Breast epithelium (tissue), 4 donors: ENCODE measurements at places on chromosomes 11 and 22. TPM values are rescaled to one million over a fixed set of nuclear protein-coding genes. Genes with fewer than 3 reads are reported as not detected.

The OR10A2 gene
- total RNA-seq = not detected

DNA sequence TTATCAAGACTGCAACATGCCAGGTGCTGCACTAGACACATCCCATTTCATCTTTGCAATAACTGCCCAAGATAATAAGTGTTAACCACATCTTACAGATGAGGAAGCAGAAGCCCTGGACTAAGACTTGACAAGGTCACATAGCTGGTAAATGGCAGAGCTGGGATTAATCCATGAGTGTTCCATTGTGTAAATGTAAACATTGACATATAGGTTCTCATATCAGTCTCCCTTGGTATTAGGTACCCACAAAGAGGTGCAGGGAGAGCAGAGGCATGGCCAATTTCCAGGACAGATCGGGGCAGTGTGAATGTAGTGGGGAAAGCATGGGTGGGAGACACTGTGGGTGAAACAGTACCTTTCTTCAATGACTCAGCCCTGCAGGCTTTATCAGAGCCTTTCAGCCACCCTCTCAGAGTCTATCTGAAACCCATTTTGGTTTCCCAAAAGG lies 17.9 kb downstream of the MICAL2 start:
- H3K36me3 ChIP-seq = no peaks in the 10 kb centered on the region
- H3K27me3 ChIP-seq = no peaks in the 10 kb centered on the region
- no peak overlapping the region for H3K4me3 ChIP-seq
- no peak overlapping the region for H3K27ac ChIP-seq

DNA sequence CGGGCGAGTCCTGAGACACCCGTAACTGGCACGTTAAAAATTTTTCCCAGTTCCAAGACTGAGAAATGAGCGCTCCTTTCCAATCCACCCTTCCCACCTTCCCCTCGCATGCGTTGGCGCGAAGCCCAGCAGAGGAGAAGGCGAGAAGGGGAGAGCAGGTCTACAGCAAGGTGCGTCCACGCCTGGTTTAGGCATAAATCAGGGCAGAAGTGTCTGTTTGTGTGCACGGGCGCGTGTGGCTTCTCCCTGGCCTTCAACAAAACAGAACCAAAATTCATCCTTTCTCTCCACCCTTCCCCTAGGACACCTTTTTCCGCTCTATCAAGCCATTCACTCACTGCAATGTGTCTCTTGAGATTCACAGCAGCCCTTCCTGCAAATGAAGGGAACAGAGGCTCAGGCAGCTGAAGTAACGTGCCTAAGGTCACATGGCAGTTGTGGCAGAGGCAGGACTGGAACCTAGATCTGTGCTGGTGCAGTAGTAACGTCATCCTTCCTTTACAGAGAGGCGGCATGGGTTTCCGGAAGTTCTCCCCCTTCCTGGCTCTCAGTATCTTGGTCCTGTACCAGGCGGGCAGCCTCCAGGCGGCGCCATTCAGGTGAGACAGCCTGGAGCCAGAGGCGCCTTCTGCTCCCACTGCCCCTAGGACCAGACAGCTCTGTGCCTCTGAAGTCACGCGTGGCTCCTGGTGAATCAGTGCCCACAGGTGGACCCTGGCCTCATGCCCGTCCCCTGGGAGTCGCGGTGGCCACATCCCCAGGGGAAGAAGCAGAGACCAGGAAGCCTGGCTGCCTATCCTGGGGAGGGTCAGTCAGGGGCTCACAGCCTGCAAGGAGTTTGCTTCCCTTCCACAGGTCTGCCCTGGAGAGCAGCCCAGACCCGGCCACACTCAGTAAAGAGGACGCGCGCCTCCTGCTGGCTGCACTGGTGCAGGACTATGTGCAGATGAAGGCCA lies 1.1 kb downstream of the CALCB start:
- H3K36me3 ChIP-seq = no peaks in the 10 kb centered on the region
- H3K4me3 ChIP-seq = peak overlapping the region; percentile 35
- peaks cover 9% of the 10 kb centered on the region for H3K4me1 ChIP-seq
- DNase-seq = peak; percentile 77
- no peak overlapping the region for H3K27ac ChIP-seq

GRCh38 chr22:37824674-37825641 lies 1.8 kb downstream of the GALR3 start:
- H3K27me3 ChIP-seq = no peaks in the 10 kb centered on the region
- no peaks in the 10 kb centered on the region for H3K36me3 ChIP-seq
- no peak for DNase-seq
- peaks cover 7% of the 10 kb centered on the region for H3K4me1 ChIP-seq

DNA sequence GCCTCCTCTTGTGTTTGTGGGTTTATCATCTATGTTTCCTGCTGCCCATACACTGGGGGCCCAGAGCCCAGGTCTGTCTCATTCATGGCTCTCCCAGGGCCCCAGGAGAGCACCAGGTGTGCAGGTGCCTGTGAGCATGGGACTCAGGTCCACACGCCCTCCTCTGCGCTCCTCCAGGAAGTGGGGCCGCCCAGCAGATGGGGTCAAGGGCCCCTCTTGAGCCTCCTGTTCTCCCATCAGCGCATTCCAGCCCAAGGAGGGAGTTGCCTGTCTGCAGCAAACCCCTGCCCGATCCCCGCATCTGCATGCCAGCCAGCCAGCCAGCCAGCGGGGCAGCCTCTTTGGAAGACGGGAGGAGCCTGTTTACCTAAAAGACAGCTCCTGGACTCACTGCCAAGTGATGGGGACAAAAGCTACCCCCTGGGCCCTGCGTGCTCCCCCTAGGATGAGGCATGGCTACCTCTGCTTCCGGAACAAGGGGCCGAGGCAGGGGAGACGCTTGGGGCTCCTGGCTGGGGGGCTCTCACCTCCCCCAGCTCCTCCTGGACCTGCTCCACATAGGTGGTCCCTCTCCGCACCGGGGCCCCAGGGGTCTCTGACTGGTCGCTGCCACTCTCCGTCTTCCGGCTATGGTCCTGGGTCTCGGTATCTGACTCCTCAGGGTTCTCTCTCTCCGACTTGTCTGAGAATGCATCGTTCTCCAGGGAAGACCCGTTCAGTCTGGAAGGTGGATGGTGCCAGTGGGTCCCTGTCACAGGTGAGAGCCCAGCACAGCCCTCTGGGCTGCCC lies 49.7 kb upstream of the CARS1 start:
- H3K27me3 ChIP-seq = no peaks in the 10 kb centered on the region
- no peak overlapping the region for H3K4me3 ChIP-seq
- no peak overlapping the region for H3K27ac ChIP-seq
- no peaks in the 10 kb centered on the region for H3K4me1 ChIP-seq
- no peaks in the 10 kb centered on the region for H3K36me3 ChIP-seq
